ENCODE measurements at places on chromosomes 12 and 14.
A peak's percentile ranks its signal among the peaks of the same experiment; 100 is the strongest.

DNA sequence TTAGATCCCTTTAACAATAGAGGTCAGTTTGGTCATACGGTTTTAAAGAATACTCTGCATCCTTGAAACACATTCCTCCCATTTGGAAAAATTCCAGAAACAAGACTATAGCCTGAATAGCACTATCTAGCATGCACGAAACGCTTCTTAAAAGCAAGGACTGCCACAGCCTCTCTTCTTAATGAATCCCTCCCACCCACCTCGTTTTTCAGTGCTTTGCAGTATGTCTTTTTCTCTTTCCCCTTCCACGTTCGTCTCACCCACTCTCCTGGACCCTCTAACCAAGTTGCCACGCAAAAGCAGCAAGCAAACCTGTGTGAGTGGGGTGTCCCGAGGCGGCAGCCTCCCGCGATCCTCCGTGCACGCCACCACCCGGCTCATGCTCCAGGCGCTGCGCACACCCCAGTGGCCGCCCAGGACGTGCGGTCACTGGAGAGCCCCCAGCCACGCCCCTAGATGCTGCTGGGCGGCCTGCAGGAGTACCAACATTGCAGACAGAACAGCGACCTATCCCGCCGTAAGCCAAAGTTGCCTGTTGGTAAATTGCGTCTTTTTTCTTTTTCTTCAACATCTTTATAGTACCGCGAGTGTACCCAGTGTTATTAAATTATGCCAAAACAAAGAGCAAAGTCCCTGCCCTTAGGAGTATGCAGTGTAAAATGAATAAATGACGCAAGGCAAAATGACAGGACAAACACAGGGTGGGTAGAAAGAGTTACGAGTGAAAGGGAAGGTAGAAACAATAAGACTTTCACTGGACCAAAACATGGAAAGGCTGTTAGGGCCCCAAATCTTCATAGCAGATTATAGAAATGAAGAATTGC, at the start of gene SLC38A4:
SLC38A4 (minus strand) TSS at position 407 of the 824 bp plus-strand sequence. CDS start 32,926 bp downstream, outside the sequence.
- DNase-seq = no peak

- DNase-seq = no peak
Measured at GRCh38 chr12:12868477-12869235, 22.7 kb upstream of the GPRC5A start.

DNA sequence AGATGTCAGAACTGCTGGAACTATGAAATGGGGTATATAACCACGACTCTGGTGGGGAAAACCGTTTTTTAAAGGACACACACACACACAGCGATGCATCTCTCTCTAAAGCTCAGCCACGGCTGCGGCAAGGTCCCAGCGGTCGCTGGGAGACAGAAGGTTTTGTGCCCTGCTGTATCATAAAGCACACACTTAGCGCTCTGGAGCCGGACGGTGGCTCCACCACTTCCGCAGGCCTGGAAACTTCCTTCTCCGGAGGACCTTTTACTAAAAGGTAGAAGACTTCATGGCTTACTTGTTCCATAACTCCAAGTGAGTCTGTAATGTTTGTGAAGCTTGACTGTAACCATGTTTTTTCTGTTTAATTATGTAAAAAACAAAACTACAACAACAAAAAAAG, 349.3 kb downstream of the DIO2 start:
- DNase-seq = no peak

GRCh38 chr12:14275886-14276285, 89.6 kb upstream of the ATF7IP start:
- no peak for DNase-seq

DNA sequence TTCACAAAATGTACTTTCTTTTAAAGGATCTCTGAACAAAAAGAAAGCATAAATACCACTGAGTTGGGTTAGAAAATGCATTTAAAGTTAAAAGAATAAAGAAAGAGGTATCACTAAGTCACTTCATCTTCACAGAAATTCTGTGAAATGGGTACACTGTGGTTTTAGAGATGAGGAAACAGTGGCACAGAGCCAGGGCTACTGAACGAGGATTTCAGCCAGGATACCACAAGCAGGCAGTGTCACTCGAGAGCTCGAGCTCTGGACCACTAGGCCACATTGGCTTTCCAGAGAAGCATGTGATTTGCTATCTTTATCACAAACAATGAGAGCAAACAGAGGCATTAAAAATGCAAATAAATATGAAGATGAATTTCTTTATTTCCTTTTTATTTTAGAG, 51.0 kb downstream of the WDHD1 start:
- DNase-seq = peak; percentile 21

GRCh38 chr14:103033681-103034096, 23.7 kb downstream of the CDC42BPB start:
- no peak for DNase-seq

DNA sequence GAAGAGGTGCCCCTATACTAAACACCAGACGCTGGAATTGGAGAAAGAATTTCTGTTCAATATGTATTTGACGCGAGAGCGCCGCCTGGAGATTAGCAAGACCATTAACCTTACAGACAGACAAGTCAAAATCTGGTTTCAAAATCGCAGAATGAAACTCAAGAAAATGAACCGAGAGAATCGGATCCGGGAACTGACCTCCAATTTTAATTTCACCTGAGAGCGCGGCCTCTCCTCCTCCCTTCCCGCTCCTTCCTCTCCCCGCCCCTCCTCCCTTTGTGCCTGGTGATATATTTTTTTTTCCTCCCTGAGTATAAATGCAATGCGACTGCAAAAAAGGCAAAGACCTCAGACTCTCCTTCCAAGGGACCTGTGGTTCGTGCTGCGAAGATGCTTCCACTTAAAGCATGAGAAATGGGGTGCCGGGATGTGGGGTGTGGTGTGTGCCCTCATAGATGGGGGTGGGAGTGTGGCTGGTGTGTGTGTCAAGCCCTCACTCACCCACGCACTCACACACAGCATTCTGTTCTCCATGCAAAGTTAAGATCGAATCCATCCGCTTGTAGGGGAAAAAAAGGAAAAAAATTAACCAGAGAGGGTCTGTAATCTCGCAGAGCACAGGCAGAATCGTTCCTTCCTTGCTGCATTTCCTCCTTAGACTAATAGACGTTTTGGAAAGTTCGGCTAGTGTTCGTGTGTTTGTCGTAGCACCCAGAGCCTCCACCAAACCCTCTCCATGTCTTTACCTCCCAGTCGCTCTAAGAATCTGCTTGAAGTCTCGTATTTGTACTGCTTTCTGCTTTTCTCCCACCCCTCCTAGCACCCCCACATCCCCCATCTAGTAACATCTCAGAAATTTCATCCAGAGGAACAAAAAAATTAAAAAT, 4.5 kb downstream of the HOXC10 start:
- peak; percentile 38 for DNase-seq

GRCh38 chr14:81991998-81992397, 458.3 kb upstream of the SEL1L start:
- no peak for DNase-seq

- peak; percentile 70 for DNase-seq
Measured at GRCh38 chr12:89162589-89163261, 189.6 kb downstream of the DUSP6 start.

- DNase-seq = no peak
Measured at GRCh38 chr14:91841065-91841464, 26.3 kb downstream of the TC2N start.

DNA sequence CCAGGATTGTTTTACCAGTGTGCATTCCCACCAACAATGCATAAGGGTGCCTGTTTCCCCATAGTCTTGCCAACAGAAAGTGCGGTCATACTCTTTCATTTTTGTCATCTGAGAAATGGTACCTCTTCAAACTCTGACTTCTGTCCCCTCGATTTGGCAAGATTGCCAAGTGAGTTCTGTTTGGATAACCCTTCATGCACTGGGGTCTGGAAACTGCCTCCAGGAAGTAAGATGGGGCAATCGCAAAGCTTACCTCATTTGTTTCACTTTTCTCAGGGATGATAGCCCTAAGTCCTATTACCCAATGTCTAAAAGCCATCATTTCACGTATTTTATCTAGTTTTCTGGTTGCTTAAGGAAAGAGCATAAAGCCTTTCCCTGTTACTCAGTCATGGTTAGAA, 28.6 kb upstream of the NR1H4 start:
- no peak for DNase-seq

DNA sequence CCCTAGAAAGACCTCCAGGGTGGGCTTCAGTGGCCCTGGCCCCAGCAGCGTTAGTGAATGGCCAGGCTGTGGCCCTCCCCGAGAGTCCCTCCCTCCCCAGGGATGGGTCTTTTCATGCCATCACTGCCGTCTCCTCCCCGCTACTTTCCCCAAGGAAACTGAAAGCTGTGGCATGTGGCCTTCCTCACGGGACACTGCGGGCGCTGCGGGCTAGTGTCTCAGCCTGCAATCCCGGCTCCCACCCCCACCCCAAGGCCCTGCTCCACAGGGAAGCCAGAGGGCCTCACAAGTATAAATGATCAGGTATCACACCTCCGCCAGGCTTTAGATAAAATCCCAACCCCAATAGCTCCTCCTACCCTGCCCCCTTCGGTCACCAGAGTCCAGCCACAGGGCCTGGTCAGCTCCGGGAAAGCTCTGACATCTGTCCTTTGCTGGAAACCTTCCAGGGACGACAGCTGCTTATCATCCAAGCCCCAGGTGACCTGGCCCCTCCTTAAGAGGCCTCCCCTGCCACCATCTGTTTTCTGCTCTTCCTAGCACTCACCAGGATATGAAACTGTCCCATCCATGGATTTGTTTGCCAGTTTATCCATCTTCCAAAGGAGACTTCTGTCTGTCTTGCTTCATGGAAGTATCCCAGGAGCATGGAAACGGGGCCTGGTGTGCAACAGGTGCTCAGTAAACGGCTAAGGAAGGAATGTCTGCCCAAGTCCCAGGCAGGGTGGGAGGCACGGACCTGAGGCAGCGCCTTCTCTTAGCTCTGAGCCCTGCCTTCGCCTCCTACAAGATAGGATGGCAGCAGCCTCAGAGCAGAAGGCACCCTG, 31.6 kb downstream of the CCDC85C start:
- no peak for DNase-seq

DNA sequence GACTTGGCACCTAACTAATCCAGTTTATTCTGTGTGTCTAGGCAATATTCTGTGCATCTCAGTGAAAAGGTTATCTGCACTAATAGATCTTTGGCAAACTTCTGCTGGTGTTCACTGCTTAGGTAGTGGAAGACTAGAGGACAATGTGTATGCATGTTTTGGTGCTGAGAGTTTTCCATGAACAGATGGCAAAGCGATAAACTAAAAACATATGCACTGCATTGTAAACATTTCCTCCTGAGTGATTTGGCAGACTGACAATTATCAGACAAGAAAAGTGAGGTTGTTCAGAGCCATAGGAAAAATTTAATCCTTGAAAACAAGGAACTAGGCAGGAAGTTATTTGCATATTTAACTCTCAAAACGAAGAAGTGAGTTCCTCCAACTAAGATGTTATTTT, 400.4 kb downstream of the ATP23 start:
- DNase-seq = no peak

DNA sequence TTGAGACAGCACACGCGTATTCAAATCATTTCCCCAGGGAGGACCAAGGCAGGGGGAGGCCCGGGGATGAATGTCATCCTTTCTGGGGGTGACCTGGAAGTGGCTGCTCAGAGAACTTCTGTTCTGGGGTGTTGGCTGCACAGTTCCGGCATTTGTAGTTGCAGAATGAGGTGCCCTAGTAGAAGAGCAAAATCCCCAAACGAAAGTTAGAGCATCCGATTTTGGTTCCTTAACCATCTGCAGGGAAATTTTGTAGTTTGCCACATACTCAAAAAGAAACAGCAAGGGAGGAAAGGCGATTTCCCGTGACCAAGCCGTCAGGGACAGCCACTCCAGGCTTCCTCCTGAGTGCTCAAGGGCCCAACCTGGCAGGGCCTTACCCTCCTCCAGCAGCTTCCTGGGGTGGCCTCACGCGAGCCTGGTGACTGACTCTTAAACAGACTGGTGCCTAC, 13.0 kb upstream of the TRAF3 start:
- DNase-seq = no peak

GRCh38 chr12:62588916-62589315, 122.3 kb downstream of the MON2 start:
- DNase-seq = no peak

GRCh38 chr14:23631702-23632460, 4.3 kb upstream of the DHRS2 start:
- DNase-seq = peak; percentile 71

DNA sequence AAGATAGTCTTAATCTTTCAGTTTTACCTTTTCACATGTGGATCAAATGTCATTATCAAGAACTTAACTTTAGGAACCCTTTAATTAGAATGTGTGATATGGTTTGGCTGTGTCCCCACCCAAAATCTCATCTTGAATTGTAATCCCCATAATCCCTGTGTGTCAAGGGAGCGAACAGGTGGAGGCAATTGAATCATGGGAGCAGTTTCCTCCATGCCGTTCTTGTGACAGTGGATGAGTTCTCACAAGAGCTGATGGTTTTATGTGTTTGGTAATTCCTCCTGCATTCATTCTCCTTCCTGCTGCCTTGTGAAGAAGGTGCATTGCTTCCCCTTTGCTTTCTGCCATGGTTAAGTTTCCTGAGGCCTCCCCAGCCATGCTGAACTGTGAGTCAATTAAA, 160.6 kb downstream of the MON2 start:
- no peak for DNase-seq

- no peak for DNase-seq
Measured at GRCh38 chr14:65255583-65256461, 153.5 kb upstream of the MAX start.

DNA sequence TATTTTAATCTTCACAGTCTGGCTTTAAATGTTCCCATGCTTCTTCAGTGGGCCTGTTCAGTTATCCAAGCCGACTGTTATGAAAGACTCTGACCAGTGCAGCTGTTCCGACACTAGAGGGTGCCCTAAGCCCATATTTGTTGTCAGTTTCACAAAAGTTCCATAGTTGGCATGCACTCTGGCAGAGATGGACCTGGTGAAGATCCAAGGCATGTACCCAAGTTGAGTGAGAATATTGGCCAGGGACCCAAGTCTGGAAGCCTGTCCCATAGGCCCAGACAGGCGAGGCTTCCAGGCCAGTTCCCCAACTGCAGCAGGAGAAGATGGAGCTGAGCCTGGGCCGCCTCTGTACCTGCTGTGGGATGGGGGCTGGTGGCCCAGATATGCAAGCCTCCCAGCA, 27.4 kb upstream of the GUCY2C start:
- DNase-seq = peak; percentile 63

GRCh38 chr14:38074081-38074480, 133.6 kb upstream of the SSTR1 start:
- DNase-seq = no peak

- DNase-seq = no peak
Measured at GRCh38 chr12:10388624-10389413, 1.0 kb downstream of the KLRK1 start.

GRCh38 chr12:57151741-57152630, 4.6 kb upstream of the LRP1-AS start:
- no peak for DNase-seq

- no peak for DNase-seq
Measured at GRCh38 chr12:3084742-3085141, 7.6 kb downstream of the TSPAN9 start.

GRCh38 chr12:119169150-119169549, 9.6 kb upstream of the HSPB8 start:
- DNase-seq = no peak

DNA sequence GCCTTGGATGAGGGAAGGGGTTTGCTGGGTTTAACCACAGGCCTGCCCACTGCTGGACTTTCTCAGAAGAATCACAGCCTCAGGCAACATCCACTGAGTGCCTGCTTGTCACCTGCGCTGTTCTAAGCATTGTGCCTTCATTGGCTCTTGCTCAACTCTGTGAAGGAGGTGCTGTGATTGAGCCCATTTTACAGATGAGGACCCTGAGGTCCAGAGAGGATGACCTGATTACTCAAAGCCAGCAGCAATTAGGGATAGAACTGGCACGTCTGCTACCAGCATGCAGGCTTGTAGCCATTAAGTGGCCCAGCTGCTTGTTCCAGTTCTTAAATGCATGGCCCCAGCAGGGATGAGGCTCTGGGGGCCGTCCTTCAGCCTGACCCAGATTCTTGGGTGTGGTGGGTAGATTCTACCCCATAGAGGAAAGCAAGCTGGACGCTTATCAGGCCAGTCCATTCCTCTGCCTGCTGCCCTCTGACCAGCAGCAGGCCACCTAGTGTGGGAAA, 54.6 kb downstream of the ESRRB start:
- no peak for DNase-seq

All from activated CD4-positive, alpha-beta memory T cell treated with anti-CD3 and anti-CD28 coated beads, Interleukin-2, amount 10 ng/mL, durations not matched to agents 7 days and 5 days (primary cell).